Stimulated activated CD4-positive, alpha-beta T cell treated with anti-CD3 and anti-CD28 coated beads, TNF-alpha, amount 100 ng/mL, for 1 hour (primary cell): ENCODE measurements at places on chromosomes 16 and 17.

- DNase-seq: no peak
Observed at GRCh38 chr17:57892820-57893595, 43.2 kb upstream of the MRPS23 start.

- no peak for DNase-seq
Observed at GRCh38 chr16:57422026-57422944, 17.7 kb downstream of the CCL17 start.

- no peak for DNase-seq
Observed at GRCh38 chr17:79930062-79930876, 91.0 kb upstream of the CBX4 start.

- DNase-seq: no peak
Observed at GRCh38 chr17:82304826-82305726, 12.3 kb downstream of the CD7 start.

DNA sequence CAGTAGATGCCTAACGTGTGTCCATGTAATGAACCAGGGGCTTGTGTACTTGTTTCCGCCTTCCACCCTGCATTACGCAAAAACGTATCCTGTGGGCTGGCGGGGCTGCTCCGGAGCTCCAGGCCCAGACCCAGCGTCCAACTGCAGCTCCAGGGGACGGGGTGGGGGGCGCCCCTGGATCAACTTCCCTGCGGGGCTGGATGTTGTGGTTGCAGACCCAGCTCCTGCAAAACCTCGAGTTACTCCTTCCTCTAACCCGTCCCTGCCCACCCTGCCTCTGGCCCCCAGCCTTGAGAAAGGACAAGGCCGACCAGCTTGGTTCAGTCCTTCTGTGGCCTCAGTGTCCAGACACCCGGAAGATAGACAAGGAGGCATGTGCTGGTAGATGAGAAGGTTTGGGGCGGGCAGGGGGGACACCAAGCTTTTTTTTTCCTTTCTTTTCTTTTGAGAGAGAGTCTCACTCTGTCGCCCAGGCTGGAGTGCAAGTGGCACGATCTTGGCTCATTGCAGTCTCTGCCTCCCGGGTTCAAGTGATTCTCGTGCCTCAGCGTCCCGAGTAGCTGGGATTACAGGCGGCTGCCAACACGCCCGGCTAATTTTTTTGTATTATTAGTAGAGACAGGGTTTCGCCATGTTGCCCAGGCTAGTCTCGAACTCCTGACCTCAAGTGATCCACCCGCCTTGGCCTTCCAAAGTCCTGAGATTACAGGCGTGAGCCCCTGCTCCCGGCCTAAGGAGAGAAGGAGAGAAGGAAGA is 731 bp upstream of the EXOC7 start:
- no peak for DNase-seq

DNA sequence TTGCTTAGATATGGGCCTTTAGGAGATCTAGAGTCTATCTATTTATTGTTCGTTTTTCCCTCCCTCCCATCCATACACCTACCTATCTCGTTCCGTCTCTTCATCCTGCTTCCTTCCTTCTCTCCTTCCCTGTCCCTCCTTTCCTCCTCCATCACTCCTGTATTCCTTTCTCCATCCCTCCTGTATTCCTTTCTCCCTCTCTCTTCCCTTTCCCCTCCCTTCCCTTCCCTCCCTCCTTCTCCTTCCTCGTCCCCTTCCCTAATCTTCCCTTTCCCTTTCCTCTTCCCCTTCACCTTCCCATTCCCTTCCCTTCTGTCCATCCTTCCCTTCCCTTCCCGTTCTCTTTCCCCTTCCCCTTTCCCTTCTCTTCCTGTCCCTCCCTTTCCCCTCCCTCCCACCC is 10.6 kb downstream of the GP2 start:
- DNase-seq: no peak

DNA sequence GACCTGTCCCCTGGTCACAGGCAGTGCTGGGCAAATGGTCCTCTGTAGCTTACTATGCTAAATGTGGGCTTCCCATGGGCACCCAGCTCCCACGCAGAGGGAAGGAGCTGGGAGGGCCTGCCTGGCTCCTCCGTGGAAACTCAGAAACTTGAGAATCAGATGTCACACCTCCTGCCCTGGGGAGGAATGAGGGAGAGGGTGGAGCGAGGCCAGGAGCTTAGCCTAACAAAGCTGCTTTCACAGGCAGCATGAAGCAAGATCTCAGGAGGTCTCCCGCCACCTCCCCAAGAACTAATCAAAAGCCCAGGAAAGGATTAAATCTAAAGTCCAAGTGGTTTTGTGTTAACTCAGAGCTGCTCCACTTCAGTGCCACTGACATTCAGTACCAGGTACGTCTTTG is 33.6 kb upstream of the XYLT2 start:
- no peak for DNase-seq

DNA sequence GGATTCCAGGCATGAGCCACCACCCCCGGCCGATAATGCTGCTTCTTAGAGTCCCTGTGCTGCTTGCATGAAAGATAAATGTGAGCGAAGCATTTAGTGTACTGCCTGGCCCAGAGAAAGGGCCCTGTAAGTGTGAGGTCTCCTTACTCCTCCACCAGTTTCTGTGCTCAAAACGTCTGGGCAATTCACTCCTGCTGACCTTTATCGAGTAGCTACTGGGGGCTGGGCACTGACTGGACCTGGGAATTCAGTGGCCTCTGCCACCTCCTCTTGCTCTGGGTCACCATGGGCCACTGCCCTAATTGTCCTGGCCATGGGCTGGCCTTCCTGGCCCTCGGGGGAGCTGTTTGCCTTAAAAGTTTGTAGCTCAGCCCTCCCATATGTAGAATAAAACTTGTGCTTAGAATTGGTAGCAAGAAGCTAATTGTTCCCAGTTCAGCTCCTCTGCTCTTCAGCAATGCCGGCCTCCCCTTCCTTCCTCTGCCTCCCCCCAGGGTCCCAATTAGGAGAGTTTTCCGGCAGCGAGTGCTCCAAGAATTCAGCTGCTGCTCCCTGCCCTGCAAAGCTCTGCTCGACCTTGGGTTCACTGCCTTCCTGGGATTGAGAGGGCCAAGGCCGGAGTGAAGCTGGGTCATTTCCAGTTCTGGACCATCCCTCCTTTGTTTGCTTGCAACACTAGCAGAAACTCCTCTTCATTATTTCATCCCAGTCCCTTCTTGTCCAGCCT is 98.9 kb upstream of the CDC42EP4 start:
- no peak for DNase-seq

- no peak for DNase-seq
Observed at GRCh38 chr17:16478649-16479048, 13.3 kb downstream of the LRRC75A start.

GRCh38 chr17:8914554-8914953 is 47.1 kb upstream of the PIK3R6 start:
- no peak for DNase-seq

DNA sequence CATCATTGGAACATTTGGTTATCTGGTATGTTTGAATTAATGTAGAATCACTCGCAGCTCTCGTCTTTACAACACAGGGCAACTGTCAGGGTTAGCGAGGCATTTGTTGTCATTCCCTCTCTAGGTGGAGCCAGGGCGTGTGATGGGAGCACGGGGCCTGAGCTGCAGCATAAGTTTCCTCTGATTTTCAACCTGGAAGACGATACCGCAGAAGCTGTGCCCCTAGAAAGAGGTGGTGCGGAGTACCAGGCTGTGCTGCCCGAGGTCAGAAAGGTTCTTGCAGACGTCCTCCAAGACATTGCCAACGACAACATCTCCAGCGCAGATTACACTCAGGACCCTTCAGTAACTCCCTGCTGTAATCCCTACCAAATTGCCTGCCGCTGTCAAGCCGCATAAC is 37.2 kb downstream of the WIPI1 start:
- no peak for DNase-seq

- no peak for DNase-seq
Observed at GRCh38 chr17:50834429-50835300, 721 bp upstream of the WFIKKN2 start.

DNA sequence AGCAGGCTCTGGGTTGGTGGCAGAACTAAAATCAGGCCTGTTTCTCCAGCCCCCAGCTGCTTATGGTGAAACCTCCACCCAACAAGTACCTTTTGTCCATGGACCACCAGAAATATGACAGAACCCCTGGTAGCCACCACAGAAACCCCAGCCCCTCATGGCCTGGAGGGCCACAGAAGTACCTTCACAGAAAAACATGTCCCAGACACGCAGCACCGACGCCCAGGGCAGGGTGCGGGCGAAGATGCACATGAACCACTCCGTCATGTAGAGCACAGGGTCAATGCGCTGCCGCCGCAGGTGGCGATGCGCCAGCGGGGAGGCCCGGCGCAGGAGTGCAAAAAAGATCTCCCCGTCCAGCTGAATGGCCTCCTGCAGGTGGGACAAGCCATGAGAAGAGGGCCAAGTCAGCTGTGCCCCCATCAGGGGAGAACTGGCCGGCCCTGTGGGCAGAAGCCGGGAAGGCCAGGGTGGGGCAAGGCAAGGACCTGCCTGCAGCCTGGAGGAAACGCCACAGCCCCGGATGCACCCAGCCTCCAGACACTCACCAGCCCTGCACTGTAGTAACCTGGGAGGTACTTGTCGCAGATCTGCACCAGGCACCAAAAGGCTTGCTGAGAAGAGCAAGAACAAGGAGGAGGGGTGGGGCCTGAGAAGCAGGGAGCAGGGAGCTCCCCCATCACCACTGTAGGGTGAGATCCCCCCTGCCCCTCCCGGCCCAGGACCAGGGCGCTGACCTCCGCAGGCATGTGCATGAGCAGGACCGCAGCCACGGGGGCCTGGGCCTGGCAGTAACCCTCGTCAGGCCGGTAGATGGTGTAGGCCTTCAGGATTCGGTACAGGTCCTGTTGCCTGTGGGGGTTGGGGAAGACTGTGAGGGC is 4.1 kb upstream of the CD2BP2 start:
- DNase-seq: no peak

DNA sequence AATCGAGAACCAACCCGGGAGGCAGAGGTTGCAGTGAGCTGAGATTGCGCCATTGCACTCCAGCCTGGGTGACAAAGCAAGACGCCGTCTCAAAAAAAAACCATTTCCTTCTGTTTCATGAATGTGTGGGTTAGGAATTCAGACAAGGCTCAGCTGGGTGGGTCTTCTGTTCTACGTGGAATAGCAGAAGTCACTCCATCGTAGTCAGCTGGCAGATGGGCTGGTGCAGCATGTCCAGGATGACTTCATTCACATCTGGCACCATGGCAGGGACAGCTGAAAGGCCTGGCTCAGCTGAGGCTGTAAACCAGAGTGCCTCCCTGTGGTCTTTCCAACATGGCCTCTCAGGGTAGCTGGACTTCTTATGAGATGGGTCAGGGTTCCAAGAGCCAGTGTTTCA is 89.0 kb downstream of the C17orf67 start:
- DNase-seq: no peak

- DNase-seq: no peak
Observed at GRCh38 chr16:10982465-10983150, 38.2 kb downstream of the CLEC16A start.

GRCh38 chr17:59466946-59467801 is 98.2 kb upstream of the DHX40 start:
- DNase-seq: no peak

- DNase-seq: no peak
Observed at GRCh38 chr16:71254832-71255525, 24.5 kb upstream of the HYDIN start.
